ENCODE measurements at places on chromosomes 2 and 18.
A peak's percentile ranks its signal among the peaks of the same experiment; 100 is the strongest.

DNA sequence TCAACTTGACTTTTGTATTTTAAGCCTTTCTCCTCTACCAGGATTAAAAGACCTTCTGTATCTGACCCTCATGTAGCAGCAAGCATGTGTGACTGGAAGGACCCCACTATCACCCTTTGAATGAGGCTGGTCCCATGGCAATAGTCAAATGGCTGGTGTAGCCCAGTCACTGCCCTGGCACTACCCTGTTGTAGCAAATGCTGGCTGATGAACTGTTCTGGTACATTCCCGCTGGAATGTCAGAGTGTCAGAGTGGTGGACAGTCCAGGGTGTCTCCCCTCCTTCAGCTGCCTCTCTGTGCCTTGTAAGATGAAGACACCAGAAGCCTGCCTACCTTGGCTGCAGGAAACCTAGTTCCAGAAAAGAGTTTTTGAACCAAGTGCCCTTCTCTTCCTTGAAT lies 115.7 kb downstream of the ACKR3 start:
- no peaks in the 10 kb centered on the region for H3K27me3 ChIP-seq
- DNase-seq, result no peak
- H3K27ac ChIP-seq, result no peak overlapping the region
- no peaks in the 10 kb centered on the region for H3K4me1 ChIP-seq

DNA sequence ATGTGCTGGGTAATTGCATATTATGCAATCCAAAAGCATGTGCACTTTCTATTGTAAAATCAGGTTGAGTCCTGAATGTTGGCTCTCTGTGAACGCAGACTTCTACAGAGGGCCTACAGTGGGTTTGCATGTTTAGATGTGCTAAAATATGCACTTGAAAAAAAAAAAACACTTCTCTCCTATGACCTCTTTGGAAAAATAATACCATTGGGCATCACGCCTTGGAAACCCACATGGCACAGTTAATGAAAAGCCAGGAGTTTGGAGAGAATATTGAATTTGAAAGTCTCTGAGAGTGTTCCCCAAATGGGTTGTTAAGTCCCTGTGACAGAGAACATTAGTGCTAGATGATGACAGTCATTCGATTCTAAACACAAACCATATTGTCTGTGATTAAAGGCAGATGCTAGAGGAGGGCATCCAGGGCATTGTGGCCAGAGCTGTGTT lies 710.4 kb upstream of the PIK3C3 start:
- no peaks in the 10 kb centered on the region for H3K4me1 ChIP-seq
- no peak overlapping the region for H3K4me3 ChIP-seq
- DNase-seq, result no peak
- no peaks in the 10 kb centered on the region for H3K27me3 ChIP-seq
- H3K36me3 ChIP-seq, result no peaks in the 10 kb centered on the region
- no peak overlapping the region for H3K27ac ChIP-seq

DNA sequence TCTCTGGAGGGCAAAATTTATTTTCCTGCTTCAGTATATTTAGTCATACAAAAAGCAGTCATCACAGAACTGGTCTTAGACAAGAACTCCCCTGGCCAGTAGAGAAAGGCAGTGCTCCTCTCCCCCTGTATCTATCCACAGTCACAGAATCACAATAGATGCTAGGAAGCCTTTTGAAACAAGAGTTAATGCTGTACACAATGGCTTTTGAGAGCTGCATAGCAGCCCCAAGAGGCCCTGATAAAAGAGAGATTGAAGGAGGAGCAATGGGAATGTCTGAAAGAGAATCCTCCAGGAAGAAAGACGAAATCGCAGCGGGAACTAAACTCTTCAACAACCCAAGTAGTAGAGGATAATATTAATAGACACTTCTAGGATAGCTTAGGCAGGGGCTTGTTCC lies 330.2 kb downstream of the RBM43 start:
- no peaks in the 10 kb centered on the region for H3K36me3 ChIP-seq
- no peak overlapping the region for H3K4me3 ChIP-seq
- no peak for DNase-seq

DNA sequence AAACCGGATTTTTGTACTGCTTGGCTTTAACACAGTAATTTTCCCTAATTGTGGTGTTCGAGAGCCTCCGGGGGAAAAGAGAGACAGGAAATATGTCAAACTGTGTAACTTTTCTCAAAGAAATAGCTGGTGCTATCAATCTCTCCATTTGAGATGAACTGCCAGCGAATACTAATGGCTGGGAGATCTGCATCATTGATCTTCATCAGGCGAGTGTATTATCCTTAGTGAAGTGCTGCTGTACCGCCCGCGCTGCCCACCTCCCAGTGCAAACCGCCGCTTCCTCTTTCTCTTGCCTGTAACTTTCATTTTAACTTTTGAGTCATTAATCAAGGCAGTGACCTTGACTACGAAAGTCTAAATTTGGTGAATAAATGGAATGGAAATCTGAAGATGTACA lies 246.1 kb upstream of the ST6GAL2 start:
- H3K4me1 ChIP-seq, result no peaks in the 10 kb centered on the region
- no peak overlapping the region for H3K4me3 ChIP-seq
- H3K36me3 ChIP-seq, result no peaks in the 10 kb centered on the region
- H3K27ac ChIP-seq, result no peak overlapping the region

DNA sequence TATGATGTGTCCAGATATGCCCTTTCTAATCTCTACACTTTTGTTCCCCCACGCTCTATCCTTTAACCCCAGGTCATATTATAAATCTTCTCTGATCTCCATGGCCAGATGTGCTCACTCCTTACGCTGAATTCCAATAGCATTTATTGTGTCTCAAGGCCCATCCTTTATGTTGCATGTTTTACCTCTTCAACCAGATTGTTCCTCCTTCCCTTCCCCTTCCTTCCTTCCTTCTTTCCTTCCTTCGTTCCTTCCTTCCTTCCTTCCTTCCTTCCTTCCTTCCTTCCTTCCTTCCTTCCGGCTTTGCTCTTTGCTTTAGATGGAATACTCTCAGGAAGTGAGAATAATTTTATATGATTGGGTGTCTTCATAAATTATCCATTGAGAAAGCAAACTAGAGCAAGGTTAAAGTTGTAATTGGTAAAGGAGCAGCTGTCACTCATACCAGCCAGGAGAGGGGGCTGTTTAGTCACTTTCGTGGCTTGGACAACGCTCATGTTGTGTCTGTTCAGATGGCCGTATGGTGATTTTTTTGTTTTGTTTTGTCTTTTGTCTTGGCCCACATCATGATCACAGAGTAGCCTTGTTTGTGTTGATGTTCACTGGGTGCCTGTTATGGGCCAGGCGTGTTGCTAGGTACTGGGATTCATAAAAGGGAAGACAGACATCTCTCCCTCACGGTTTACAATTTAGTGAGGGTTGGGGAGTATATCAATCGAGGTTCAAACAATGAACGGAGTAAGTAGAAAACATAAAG lies 68.0 kb downstream of the DAW1 start:
- H3K4me1 ChIP-seq, result peaks cover 2% of the 10 kb centered on the region
- H3K27ac ChIP-seq, result no peak overlapping the region
- peak; percentile 15 for DNase-seq
- H3K36me3 ChIP-seq, result no peaks in the 10 kb centered on the region
- H3K4me3 ChIP-seq, result no peak overlapping the region
- H3K27me3 ChIP-seq, result no peaks in the 10 kb centered on the region

DNA sequence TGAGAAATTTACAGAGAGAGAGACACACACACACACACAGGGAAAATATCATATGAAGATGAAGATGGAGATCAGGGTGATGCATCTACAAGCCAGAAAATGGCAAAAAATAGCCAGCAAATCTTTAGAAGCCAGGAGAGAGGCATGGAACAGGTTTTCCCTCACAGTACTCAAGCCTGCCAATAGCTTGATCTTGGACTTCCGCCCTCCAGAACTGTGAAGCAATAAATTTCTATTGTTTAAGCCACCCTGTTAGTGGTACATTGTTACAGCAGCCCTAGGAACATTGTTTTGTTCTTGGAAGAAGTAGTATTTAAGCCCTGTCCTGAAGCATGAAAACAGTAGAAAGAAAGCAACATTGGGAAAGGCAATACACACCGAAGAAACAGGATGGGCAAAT lies 292.0 kb upstream of the LRP1B start:
- no peak overlapping the region for H3K4me3 ChIP-seq
- H3K27ac ChIP-seq, result no peak overlapping the region
- no peaks in the 10 kb centered on the region for H3K36me3 ChIP-seq
- H3K4me1 ChIP-seq, result no peaks in the 10 kb centered on the region

GRCh38 chr2:106098081-106098480 lies 96.0 kb downstream of the UXS1 start:
- H3K4me3 ChIP-seq, result no peak overlapping the region
- H3K4me1 ChIP-seq, result no peaks in the 10 kb centered on the region
- no peaks in the 10 kb centered on the region for H3K36me3 ChIP-seq
- no peaks in the 10 kb centered on the region for H3K27me3 ChIP-seq
- DNase-seq, result no peak

GRCh38 chr2:28333606-28334526 lies 58.8 kb upstream of the FOSL2 start:
- H3K27ac ChIP-seq, result peak overlapping the region; percentile 53
- DNase-seq, result peak; percentile 57
- H3K4me1 ChIP-seq, result peaks cover 15% of the 10 kb centered on the region
- H3K4me3 ChIP-seq, result no peak overlapping the region
- no peaks in the 10 kb centered on the region for H3K27me3 ChIP-seq
- H3K36me3 ChIP-seq, result no peaks in the 10 kb centered on the region

- H3K4me3 ChIP-seq, result no peak overlapping the region
- H3K27ac ChIP-seq, result no peak overlapping the region
- H3K27me3 ChIP-seq, result no peaks in the 10 kb centered on the region
- DNase-seq, result no peak
- peaks cover 2% of the 10 kb centered on the region for H3K4me1 ChIP-seq
These were observed 2.5 kb downstream of the KCNF1 start for GRCh38 chr2:10914272-10914693.

- no peaks in the 10 kb centered on the region for H3K4me1 ChIP-seq
- H3K27me3 ChIP-seq, result no peaks in the 10 kb centered on the region
These were observed 7.4 kb downstream of the PTRHD1 start for GRCh38 chr2:24785671-24786321.

GRCh38 chr2:1989216-1989615 lies 244.9 kb upstream of the PXDN start:
- no peak overlapping the region for H3K27ac ChIP-seq
- no peaks in the 10 kb centered on the region for H3K36me3 ChIP-seq
- H3K27me3 ChIP-seq, result no peaks in the 10 kb centered on the region
- H3K4me1 ChIP-seq, result no peaks in the 10 kb centered on the region

DNA sequence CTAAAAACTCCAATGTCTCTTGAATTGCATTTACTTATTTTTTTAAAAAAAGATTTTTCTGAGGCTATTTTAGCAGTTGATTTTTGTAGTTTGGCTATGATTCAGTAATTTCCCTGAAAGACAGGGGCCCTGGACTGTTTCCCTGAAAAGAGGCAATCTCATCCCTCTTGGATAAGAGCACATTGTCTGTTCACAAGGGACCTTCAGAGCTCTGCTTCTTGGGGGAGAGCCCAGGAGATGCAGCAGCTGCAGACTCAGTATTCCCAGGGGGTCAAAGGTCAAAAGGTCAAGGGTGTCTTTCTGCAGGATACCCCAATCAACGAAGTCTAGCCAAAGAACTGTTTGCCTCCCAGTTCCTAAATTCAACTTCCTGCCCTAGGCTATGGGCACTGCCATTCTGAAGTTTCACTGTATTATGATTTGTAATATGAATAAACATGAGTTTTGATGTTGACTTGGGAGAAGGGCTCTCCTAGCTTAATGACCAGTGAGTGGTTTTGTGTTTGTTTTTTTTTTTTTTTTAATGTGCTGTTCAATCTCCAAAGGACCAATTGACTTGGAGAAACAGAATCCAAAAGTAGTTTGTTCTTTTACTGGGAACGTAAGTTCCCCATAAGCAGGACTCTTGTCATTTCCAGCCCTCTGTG lies 157.0 kb upstream of the SERPINE2 start:
- H3K27ac ChIP-seq, result peak overlapping the region; percentile 26
- no peaks in the 10 kb centered on the region for H3K27me3 ChIP-seq
- peak; percentile 71 for DNase-seq
- no peak overlapping the region for H3K4me3 ChIP-seq

DNA sequence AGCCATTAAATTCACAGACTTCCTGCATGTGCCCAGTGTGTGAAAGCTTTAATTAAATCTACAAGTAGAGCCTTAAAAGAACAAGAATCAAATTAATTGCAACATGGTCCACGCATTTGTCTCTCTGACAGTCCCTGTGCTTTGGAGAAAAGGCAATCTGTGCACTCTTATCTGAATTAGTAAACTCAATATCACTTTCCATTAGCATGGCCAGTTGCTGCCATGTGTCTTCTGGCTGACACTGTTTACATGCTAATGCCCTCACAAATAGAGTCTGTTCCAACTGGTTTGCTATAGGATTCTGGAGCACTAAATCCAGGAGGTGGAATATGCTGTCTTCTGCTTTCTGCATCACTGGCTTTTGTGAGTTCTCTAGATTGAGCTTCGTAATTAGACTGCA lies 434.5 kb upstream of the RAB12 start:
- peaks cover 8% of the 10 kb centered on the region for H3K4me1 ChIP-seq
- H3K4me3 ChIP-seq, result no peak overlapping the region
- no peaks in the 10 kb centered on the region for H3K27me3 ChIP-seq
- H3K27ac ChIP-seq, result no peak overlapping the region

DNA sequence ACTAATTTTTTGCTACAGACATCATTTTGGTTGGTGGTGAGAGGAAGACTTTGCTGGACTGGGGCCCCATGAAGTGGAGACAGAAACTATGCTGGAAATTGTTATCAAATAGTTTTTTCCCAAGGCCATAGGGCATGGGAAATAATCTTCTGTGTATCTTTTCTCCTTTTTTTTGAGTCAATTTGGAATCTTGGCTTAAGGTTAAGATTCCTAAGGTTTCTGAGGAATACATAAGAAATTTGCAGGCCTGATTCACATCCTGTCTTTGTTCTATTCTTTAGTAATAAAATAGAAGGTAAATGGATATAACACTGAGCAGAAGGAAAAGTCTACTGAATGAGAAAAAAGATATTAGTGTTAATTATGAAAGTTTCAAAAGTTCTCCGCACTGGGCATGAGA lies 16.6 kb downstream of the SMC6 start:
- H3K4me1 ChIP-seq, result no peaks in the 10 kb centered on the region
- no peak overlapping the region for H3K27ac ChIP-seq
- no peak for DNase-seq

DNA sequence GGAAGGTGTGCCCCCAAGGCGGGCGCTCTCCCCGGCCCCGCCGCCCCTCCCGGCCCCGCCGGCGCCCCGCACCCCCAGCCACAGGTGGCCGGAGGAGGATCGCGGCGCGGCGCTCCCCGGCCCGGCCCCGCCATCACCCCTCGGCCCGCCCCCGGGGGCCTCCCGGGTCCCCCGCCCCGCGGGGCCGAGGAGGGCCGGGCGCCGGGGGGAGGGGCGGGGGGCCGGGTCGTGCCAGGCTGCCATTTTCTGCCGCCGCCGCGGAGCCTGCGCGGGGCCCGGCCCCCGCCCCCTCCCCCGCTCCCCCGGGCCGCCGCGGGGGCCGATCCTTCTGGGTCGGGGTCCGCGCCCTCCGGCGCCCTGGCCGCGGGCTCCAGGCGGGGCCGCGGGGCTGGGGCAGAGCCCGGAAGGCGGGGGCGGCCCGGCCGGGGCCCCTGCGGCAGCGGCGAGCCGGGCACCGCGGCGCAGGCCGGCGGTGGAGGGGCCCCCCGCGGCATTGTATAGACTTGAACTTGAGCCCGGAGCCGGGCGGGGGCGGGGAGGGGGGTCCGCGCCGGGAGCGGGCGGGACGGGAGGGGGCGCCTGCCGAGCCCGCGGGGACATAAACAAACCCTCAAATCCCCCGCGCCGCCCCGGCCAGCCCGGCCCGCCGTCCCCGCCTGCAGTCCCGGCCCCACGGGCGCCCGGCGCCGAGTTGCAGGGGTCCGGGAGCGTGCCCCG lies 556 bp downstream of the DNMT3A start:
- H3K27ac ChIP-seq, result peak overlapping the region; percentile 75
- DNase-seq, result peak; percentile 75
- no peaks in the 10 kb centered on the region for H3K27me3 ChIP-seq
- H3K36me3 ChIP-seq, result no peaks in the 10 kb centered on the region
- H3K4me3 ChIP-seq, result peak overlapping the region; percentile 73
